Immature natural killer cell (primary cell): ENCODE measurements at places on chromosomes 4 and X. TPM values are rescaled to one million over a fixed set of nuclear protein-coding genes. Genes with fewer than 3 reads are reported as not detected.

- no peak for DNase-seq
Measured at GRCh38 chr4:183985786-183986185, 80.7 kb downstream of the STOX2 start.

GRCh38 chr4:145494666-145495270 is 13.1 kb downstream of the SMAD1 start:
- DNase-seq = no peak

DNA sequence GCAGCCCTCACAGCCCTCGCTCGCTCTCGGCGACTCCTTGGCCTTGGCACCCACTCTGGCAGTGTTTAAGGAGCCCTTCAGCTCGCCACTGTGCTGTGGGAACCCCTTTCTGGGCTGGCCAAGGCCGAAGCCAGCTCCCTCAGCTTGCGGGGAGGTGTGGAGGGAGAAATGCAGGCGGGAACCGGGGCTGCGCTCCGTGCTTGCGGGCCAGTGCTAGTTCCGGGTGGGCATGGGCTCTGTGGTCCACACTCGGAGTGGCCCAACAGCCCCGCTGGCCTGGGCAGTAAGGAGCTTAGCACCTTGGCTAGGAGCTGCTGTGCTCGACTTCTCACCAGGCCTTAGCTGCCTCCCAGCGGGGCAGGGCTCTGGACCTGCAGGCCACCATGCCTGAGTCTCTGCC is 192.6 kb downstream of the COX18 start:
- no peak for DNase-seq

DNA sequence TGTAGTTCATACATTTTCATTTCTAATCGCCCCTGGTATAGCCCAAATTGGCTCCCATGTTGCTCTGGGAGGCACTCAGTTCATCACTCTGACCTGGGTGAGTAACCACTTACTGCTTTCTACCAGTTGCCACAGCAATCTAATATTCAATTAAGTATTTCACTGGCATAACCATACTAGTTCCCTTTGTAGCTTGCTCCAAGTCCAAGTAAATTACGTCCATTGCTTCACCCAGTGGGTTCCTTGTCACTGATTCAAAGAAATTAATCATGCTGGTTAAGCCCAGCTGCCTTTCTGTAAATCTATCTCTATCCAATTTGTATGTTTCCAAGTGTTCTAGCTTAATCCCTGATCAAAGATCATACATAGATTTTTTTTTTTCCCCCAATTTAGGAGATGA is 92.0 kb upstream of the CBR4 start:
- no peak for DNase-seq

GRCh38 chrX:65522739-65523372 is 11.7 kb downstream of the LAS1L start:
- no peak for DNase-seq

- DNase-seq = no peak
Measured at GRCh38 chr4:37475087-37475486, 211.1 kb downstream of the RELL1 start.

DNA sequence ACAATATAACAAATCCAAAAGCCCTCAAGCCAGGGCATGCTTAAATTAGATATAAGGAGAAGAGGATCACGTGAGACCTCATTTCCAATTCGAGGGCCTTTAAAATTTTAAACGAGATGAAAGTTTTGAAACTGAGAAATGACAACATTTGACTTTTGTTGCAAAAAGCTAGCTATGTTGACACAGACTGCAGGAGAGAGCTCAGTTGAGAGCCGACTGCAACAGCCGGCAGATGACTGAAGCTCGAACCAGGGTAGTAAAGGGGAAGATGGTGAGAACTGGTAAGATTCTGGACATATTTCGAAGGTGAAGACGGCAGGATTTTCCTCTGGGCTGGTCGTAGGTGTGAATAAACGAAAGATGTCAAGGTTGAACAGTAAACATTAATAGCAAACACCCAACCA is 773 bp downstream of the PRMT9 start:
- peak; percentile 21 for DNase-seq

- no peak for DNase-seq
Measured at GRCh38 chr4:101027721-101028120, 319.6 kb downstream of the PPP3CA start.

- DNase-seq = no peak
Measured at GRCh38 chr4:140297221-140297570, 76.2 kb upstream of the SCOC start.

GRCh38 chrX:64394874-64395567 is at the start of gene MTMR8:
Gene MTMR8, minus strand, starts transcription at chrX:64395452. Its CDS starts 89 bp downstream, at chrX:64395363.
- DNase-seq = peak; percentile 77

DNA sequence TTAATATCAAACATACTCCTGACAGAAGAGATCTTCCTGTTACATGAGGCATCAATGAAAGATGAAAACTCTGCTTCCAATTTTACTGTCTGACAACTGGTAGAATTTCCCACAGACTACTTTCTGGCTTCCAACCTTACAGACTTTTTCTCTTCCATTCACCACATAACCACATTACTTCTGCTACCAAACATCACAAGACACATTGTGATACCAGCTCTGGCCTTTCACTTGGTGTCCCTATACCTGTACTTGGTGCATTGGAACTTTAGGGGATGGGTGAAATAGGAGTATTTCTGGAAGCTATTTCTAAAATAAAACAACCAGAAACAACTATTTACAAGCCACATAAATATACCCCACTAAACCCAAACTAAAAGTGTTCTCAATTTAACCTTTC is 20.5 kb downstream of the AMTN start:
- DNase-seq = no peak

DNA sequence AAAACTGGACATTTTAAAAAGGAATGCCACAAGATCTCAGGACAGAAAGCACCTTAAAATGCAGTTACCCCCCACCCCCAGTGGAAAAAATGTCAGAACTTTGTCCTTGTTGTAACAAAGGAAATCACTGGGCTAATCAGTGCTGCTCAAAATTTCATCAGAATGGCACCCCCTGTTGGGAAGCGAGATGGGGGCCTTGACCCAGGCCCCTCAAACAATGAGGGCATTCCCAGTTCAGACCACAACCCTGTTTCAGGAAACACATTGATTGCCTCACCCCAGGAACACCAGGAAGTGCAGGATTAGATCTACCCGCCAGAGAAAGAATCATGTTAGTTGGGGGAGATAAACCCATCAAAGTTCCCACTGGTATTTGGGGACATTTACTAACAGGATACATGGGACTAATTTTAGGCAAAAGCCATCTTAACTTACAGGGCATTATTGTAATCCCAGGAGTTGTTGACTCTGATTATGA is 16.4 kb downstream of the SPIN2B start:
- DNase-seq = no peak

DNA sequence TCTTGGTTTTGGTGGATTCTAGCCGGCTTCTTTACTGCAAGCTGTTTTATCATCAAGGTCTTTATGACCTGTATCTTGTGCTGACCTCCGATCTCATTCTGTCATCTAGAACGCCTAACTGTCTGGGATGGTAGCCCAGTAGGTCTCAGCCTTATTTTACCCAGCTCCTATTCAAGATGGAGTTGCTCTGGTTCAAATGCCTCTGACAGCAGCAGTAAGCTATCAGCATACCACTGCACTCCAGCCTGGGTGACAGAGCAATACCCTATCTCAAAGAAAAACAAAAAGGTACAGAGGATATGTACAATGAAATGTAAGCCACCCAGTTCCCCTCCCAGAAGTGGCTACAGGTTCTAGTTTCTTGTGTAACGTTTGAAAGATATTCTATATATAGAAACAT is 36.1 kb downstream of the HERC6 start:
- DNase-seq = no peak

DNA sequence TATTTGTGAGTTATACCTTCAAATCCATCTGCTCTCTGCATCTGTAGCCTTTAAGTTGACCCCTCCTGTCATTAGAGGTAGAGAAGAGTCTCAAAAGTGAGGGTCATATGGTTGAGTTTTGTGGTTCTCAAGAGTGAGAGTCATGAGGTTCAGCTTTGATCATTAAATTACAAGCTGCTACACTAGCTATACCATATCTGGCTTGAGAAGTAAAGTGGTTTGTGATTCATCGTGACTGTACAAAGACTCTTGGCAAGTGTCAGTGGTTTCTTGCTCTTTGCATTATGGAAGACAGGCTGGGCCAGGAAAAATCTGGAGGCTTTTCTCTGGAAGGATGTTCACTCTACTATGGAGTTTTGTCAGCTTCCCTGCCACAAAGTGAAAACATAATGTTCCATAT is 170.6 kb downstream of the ZC4H2 start:
- DNase-seq = no peak

- no peak for DNase-seq
Measured at GRCh38 chr4:7414736-7415510, 19.8 kb downstream of the PSAPL1 start.

DNA sequence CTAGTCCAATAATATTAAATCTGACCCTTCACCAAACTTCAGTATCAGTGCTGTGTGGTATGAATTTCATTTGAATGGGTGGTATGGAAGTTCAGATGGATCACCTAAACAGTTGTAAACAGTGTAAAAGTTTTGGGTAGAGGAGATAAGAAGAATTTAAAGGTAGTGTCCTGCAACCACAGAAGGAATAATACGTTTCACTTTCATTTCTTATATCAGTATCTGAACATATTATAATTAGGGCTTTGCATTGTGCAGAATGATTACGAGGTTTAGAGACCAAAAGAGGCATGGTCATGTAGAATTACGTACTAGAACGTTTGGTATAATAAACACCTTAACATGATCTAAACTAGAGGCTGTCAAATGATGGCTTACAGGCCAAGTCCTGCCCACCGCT is 116.1 kb downstream of the PDLIM5 start:
- DNase-seq = peak; percentile 11

DNA sequence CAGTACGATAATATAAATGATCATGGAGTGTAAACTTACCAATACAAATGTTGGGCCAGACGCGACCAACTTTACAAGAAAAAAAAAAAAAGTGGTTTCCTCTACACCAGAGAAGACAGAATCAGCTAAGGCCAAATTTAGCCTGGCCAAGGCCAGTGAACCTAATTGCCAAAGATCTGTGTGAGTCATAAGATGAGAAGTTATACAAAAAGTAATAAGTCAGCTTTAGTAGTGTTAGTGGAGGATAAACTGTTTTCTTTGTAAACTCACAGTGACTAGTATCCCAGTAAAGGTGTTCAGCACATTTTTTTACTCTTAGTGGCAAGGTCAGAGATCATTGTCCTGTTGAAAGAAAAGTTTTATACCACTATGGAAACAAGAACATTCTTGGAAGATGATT is 531.4 kb upstream of the TECRL start:
- DNase-seq = no peak

GRCh38 chr4:108201774-108202173 is 33.0 kb upstream of the LEF1 start:
- DNase-seq = no peak

DNA sequence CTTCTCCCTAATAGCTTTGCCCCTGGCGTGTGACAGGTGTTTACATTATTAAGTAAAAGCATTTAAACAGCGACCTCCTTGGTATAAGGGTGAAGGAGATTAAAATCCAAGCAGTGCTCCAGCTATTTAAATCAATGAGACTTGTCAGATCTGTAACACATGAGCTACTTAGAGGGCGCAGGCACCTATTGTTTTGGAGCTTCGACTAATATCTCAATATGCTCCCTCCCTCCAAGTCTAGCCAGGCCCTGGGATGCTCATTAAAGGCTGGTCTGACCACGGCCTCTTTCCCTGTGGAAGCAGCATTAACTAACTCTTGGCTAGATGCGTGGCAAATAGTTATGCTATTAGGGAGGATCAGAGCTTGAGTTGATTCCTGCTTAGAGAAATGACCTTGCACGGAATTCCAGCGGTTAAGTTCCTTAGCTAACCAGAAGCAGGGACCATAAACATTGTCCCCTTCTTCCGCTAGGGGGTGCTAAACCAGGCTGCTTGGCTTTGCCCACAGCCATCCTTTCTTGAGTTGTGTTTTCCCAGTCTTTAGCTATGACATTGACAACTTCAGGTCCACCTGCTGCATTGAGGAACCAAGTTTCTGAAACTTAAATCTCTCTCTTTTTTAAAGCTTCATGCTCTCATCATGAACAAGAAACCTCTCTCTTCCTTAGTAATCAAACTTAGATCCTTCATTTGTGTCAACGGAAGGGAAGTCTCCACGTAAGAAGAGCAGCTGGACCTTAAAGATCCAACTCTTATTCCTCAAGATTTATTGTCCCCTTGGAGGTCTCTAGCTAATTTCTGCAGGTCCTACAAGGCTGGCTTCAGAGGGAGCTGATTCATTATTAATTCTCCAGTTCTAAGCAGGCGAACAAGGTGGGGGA is 80.7 kb upstream of the IGFBP7 start:
- DNase-seq = peak; percentile 8

GRCh38 chr4:52848254-52848653 is 13.9 kb upstream of the RASL11B start:
- DNase-seq = no peak

GRCh38 chrX:153526042-153526441 is 8.6 kb downstream of the ATP2B3 start:
- DNase-seq = no peak

DNA sequence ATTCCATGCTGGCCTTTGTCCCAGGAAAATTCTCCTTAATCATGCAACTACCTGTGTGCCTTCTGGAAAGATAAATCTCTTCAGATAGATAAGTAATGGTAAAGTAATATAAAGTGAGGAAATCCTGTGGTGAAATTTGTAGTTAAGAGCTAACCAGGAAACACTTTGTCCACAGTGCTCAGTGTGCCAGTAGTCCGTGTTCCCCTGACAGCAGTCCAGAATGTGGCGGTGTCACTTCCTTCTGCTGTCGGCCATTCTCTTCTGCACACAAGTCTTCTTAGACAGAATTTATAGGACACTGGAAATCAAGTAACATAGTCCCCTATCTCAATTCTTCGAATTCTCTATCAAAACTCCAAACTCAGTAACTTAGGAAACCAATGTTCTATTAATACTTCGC is 5.7 kb upstream of the CXXC4 start:
- DNase-seq = no peak

GRCh38 chr4:126364311-126364911 is 1049.7 kb downstream of the FAT4 start:
- DNase-seq = no peak

GRCh38 chr4:121011138-121011537 is 61.2 kb downstream of the NDNF start:
- DNase-seq = no peak

GRCh38 chr4:2878346-2878745 is 34.7 kb downstream of the ADD1 start:
- no peak for DNase-seq

The GAGE12J gene
- not detected for polyA plus RNA-seq

The BEND2 gene
- not detected for polyA plus RNA-seq

The NEIL3 gene
- not detected for polyA plus RNA-seq

The ADH7 gene
- not detected for polyA plus RNA-seq

The FAM53A gene
- 0.38 TPM for polyA plus RNA-seq

The CXorf49 gene
- not detected for polyA plus RNA-seq

The FOXR2 gene
- not detected for polyA plus RNA-seq

The EDA2R gene
- not detected for polyA plus RNA-seq

The RBM3 gene
- 251 TPM for polyA plus RNA-seq

The SPON2 gene
- 1,079 TPM for polyA plus RNA-seq

The PIR gene
- polyA plus RNA-seq = not detected

The BEX4 gene
- 96.6 TPM for polyA plus RNA-seq

The CLDN22 gene
- polyA plus RNA-seq = not detected

The PTTG2 gene
- not detected for polyA plus RNA-seq

The TMEM156 gene
- polyA plus RNA-seq = 26.4 TPM

The XAGE1A gene
- polyA plus RNA-seq = not detected

The MAGEA10 gene
- polyA plus RNA-seq = not detected

The NR0B1 gene
- not detected for polyA plus RNA-seq

The INTS6L gene
- polyA plus RNA-seq = 5.7 TPM
